Stimulated activated CD4-positive, alpha-beta T cell treated with anti-CD3 and anti-CD28 coated beads, Interleukin-15, amount 100 ng/mL, for 1 hour (primary cell): ENCODE measurements at places on chromosomes 13 and 19.

DNA sequence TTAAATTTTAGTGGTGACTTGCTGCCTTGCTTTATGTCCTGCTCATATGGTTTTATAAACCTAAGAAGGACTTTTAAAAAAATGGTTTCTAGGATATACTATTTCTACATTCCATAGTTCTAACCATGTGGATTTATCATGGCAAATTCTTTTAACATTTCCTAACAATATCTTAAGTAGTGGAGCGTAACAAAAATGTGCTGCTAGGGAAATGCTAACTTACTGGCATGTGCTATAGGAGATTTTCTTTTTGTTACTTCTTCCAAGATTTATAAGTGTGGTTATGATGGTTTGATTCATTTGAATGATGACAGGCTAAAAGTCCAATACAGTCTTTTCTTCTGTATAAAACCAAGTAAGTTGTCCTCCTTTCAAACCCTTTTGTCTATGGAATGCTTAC is 713.7 kb downstream of the SLITRK1 start:
- no peak for DNase-seq

DNA sequence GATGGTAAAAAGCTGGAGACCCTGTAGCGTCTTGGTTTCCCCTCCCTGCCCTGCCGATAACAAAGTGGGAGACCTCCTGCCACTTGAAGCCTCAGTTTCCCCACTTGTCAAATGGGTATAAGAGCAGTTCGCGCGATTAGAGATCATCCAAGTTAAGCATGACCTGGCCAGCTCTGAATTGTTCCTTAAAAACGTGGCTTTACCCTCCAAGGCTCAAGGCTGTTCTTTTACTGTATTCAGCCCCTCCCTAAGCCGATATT is 421 bp downstream of the TNPO2 start:
- no peak for DNase-seq

- no peak for DNase-seq
These were observed 19.3 kb upstream of the RAB20 start for GRCh38 chr13:110580800-110581199.

GRCh38 chr13:59960683-59961082 is 203.0 kb downstream of the DIAPH3 start:
- DNase-seq: no peak
